ENCODE measurements at places on chromosomes 3 and 15.

GRCh38 chr15:56468401-56468800 lies 3.5 kb upstream of the MNS1 start:
- no peak for DNase-seq

DNA sequence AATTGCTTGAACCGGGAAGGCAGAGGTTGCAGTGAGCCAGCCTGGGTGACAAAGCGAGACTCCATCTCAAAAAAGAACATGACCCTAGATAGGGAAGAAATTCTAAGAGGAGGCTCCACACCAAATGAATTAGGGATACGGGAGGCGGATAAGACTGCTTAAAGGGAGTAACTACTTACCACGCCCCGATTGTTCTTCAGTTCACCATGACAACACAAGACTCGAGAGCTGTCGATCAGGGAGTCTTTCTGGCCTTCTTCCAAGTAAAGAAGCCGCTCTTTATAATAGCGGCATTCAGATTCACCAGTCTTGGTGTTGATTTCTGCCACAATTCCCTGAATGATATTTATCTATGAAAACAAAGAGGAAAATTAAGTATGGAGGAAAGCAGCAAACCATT lies 53.9 kb upstream of the TASOR start:
- DNase-seq = no peak

DNA sequence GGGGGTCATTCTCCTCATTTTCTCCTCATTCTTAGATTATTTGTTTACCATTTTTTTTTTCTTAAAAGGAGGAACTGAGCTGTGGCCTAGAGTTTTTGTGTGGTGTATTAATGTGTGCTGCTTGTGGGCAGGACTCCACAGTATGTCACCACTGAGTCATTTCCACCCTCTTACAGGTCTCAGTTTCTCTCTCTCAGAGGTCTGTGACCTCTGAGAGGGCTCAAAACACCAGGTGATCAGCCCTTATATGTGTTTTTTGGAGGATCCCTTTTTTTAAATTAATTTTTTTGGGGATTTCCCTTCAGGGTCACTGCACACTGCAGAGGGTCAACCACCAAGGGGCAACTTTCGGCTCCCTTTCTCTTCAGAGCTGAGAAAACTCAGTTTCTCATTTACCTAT lies 166.4 kb downstream of the SUCNR1 start:
- no peak for DNase-seq

GRCh38 chr15:95656595-95656994 lies 673.9 kb upstream of the NR2F2 start:
- no peak for DNase-seq

DNA sequence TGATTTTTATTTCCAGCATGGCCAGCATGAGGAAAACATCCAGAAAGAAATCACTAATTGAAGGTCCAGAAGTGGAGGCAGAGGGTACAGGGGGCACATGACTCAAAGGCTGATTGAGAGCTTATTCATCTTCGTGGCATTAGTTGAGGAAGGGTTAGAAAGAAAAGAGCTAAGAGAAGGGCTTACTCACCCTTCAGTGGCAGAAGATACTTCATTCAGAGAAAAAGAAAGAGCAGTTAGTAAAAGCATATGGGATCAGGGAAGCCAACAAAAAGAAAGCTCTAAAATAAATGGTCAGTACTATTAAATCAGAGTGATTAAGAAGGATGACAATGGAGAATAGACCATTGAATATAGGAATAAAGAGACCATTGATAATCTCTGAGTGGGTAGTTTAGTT lies 25.2 kb downstream of the GAP43 start:
- no peak for DNase-seq

DNA sequence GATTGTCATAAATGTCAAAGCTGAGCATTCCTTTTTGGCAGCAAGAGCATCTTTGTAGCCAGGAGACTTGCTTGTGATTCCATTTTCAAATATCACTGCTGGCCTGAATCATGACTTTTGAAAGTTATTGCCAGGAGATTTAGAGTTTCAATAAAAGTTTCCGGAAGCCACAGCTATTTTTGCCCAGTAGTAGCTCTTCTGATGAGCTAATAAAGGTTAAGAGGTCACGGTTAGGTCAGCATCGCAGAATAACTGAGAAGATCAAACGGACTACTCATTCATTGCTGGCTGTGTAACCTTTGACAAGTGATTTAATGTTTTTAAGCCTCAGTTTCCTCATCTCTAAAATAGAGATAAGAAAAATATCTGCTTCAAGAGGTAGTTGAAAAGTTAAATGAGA lies 105.1 kb upstream of the ETV5 start:
- DNase-seq = no peak

DNA sequence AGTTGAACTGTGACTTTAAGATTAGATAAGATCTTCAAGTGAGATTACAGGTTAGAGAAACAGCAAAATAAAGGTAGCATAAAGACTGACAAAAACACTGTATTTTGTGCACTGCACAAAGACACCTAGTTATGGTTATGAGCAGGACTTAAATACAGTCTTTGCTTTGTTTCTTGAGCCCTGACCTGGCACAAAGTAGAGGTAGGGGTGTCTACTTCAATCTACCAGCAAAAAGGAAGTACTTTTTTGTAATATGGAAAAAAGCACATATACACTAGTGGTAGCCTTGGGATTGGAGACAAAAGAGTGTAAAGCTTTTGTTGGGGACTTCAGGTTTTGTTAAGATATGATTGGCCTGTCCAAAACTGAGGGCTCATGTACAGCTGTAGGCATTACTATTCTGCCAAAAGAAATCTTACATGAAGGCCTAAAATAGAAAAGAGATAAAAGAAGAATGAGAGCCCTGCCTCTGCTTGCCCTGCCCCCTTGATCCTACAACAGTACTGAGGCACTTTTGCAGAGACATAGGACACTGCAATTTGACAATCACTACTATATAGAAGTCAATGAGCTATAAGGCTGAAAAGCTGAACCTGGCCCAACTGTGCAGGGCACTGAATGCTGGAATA lies 194.3 kb downstream of the CBLB start:
- DNase-seq = no peak

- DNase-seq = no peak
Observed at GRCh38 chr15:69536726-69537512, 84.3 kb downstream of the RPLP1 start.

DNA sequence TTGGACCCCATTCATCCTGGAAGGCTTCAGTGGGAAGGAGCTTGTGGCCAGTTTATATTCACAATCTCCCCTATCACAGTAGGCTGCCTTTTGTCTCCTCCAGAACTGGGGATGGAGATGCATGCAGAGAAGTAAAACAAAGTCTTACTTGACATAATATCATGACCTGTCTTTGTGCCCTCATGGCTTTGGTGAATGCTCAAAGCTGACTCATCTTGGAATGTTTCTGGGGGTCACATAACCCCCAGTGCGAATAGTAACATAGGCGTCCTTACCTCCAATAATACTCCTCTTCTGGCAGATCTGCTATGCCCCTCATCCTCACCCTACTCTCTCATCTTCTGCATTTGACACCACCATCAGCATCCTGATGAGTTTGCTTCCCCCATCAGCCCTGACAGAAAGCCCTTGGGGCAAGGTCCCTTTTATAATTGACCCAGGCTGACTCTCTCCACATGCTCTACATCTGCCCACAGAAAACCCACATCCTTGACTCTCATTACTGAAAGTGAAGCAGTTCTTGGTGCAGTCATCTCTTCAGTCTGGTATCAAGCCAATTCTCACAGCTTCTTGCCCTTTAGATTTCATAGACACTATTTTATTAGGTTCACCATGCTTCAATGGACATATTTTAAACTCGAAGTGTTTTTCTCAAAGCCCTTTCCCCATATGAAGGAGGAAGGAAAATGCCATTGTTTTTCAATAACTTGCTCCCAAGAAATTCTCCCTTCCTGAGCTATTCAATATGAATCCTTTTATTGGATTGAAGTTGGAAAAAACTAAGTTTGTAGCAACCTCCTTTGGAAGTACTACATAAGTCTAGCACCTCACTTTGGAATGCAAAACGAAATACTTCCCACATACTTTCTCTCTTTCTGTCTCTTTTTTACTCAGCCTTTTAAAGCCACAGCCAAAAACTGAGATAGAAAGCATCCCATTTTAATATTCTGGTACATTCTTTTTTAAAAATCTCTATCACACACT lies 36.6 kb downstream of the OSTN start:
- DNase-seq = no peak

DNA sequence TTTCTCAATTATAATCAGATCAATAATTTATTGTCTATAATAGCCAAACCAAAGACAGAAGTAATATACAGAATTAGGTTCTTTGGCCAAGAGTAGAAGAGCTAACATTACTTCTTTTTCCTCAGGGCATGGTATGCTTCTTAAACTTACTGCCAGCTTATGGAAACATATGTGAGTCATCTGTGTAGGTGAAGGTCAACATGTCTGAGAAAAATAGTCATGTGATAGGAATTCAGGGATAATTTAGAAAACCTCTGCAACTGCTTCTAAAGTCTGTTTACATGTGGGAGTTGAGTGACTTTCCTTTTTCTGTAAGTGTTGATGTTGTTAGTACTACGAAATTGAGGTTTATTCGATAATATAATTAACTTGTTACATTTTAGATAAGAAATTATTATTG lies 19.2 kb upstream of the MAP6D1 start:
- DNase-seq = no peak

DNA sequence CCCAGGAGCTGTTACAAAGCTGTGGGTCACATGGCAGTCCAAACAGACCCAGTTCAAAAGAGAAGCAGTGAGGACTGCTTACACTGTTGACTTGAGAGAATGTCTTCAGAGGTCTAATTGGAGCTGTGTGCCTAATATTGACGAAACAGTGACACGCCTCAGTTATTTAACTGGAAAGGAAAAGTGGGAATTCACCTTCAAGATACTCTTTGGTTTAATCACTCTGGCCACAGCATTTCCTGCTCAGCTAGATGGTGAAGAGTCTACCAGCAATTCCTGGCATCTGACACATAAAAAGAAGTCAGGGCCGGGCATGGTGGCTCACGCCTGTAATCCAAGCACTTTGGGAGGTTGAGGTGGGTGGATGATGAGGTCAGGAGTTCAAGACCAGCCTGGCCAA lies 326.4 kb downstream of the SV2B start:
- peak; percentile 31 for DNase-seq

- DNase-seq = peak; percentile 32
Observed at GRCh38 chr3:152331018-152331541, 62.4 kb downstream of the MBNL1 start.

GRCh38 chr3:180961087-180961486 lies 28.4 kb downstream of the DNAJC19 start:
- DNase-seq = no peak

DNA sequence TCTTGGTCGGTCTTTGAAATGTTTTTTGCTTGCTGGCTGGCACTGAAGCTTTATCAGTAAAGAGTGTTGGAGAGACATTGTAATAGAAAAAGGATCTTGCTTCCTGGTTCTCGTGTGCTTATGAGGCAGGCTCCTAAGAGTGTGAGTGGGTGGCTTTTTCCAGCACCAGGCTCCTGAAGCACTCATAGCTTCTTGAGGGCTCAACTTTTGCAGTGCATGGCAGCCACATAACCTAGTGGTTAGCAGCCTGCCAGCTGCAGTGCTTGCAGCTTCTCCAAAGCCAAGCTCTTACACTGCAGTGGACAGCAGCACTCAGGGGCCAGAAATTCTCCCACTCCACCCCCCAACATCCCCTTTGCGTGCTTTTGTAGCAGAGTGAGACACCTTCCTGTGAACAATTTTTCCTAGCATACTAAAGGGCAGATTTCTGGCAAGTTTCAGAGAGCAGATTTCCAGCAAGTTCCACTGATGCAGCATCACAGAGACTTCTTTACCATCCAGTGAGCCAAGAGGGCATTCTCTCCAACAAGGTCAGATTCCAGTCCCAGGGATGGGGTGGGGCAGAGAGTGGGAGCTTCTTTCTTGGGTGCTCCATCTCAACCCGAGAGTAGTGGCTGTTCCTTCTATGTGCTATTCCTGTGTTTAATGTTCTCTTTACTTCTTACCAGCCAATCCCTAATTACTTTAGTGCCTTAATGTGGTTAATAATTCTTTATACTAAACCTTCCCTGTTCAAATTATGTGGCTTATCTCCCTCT lies 15.8 kb upstream of the ARHGEF26 start:
- no peak for DNase-seq

DNA sequence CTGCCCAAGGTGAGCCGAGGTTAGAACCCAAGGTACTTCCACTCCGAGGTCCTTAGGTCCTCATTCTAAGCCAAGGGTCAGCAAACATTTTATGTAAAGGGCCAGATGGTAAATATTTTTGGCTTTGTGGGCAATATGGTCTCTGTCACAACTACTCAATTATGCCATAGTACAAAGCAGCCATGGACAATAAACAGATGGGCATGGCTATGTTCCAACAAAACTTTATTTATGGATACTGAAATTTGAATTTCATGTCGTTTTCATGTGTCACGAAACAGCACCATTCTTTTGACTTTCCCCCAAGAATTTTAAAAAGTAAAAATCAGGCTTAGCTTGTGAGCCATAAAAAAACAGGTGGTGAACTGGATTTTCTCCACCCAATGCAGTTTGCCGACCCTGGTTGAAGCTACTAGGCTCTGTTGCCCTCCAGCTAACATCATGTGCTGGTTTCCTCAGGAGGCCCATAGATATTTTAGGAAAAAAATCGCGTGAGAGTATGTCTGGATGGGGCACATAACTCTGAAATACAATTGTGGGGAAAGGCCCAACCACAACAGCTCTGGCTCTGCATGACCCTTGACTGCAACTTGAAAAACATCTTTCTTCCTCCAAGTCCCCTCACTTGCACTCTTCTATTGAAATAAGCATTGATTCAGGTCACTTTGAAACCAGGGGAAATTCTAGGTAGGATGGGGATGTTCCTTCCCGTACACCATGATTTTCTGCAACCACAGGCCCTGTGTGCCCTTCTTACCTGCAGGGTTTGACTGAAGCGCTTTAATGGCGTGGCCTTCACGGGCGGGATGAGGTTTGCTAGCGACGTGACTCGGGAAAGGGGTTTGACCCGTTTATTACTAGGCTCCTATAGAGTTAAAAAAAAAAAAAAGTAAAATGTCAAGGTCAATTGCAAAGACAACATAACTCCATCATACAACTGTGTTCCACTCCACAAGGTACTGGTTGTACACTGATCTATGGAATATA lies 28.5 kb downstream of the ARHGEF3 start:
- no peak for DNase-seq

GRCh38 chr3:40211579-40211978 lies 97.9 kb upstream of the EIF1B start:
- no peak for DNase-seq

DNA sequence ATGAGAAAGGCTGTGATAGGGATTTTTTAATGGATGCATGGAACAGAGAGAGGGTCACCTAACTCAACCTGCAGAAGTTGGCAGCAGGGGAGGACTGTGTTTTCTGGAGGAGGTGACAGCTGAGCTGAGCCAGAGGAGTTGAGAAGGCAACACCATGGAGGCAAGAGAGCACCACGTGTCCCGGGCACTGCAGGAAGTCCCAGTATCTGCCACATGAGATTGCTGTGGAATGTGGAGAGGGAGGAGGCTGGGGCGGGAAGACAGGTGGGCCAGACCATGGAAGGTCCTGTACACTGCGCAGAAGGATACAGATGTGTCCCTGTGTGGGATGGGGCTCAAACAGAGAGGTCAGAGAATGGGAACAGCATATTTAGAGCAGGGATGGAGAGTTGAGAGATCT lies 15.3 kb downstream of the MESP1 start:
- no peak for DNase-seq

- DNase-seq = no peak
Observed at GRCh38 chr15:90998737-90999136, 4.4 kb upstream of the PRC1 start.
